ELR (cell line): ENCODE measurements at places on chromosomes 1 and 21.

GRCh38 chr1:28296401-28297261 lies 32.2 kb upstream of the MED18 start:
- DNase-seq = peak; percentile 25

DNA sequence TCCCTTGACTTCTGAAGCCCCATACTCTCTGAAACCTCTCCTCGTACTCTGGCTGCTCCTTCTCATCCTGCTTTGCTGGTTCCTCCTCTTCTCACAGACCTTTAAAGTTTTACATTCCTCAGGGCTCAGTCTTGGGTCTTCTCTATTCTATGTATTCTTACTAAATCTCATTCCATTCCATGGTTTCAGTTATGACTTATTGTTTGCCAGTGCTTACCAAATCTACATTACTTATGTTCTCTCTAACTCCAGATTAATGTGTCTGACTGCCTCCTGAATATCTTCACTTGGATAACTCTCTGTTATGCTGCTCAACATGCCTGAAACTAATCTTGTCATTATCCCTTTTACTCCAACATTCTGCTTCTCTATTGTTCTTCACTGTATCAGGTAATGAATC lies 5.4 kb upstream of the SLC35D1 start:
- DNase-seq = peak; percentile 33

DNA sequence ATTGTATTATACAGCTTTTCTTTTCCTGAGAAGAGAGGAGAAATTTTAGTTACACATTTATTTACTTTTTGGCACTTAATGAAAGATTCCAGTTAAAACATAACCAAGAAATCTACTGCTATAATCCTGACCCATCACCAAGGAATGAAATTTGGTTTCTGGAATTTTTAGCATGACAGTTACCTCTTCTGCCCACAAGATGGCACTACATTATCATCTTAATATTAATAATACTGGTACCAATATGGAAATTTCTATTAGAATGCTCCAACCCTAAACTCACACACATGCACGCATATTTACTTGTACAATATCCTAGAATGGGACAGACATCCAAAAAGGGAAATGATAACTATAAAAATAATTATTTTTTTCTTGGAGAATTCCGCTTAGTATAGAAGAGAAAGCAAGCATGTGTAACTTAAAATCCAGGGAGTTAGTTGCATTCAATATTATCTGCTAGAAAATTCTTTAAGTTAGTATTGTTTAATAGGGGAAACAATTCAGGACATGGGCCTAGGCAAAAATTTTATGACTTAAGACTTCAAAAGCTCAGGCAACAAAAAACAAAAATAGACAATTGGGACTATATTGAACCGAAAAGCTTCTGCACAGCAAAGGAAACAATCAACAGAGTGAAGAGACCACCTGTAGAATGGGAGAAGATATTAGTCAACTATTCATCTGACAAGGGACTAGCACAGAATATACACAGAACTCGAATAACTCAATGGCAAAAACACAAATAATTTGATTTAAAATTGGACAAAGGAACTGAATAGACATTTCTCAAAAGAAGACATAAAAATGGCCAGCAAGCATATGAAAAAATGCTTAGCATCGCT lies 37.4 kb downstream of the MAP3K21 start:
- DNase-seq = peak; percentile 40

DNA sequence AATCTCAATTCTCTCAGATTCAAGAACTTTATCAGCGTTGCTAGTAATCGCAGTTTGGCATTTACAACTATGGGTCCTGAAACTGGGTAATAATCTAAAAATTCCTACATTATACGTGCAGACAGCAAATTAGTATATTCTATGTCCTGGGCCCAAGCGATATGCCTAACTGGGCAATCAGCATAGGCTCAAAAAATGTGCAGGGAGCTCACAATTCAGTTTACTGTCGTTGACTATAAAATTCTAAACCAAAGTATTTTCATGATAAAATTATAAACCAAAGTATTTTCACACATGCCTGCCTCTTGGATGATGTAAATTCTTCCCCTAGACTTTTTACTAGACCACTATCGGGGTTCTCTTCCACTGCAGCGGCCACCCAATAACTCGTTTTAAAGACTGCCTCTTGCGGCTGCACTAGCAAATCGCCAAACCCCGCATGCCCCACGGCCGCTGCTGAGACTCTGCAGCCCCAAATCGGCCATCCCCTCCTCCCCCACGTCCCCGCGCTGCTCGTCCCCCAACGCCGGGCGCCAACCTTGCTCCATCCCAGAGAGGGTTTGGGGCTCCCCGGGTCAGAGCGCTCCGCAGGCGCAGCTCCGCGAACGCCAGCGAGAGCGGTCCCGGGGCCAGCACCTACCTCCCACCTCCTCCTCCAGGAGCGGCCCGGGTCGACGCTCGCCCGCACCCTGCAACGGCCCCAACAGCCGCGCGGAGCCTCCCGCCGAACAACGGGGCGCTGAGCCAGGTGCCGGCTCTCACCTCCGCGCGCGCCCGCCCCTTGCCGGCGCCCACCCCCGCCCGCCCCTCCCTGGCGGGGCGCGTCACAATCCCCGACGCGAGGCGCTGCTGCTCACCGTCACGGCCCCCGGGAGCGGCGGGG lies 506 bp downstream of the SSX2IP start:
- DNase-seq = peak; percentile 69

GRCh38 chr1:184242507-184242943 lies 144.3 kb upstream of the C1orf21 start:
- peak; percentile 74 for DNase-seq

GRCh38 chr1:173294843-173295242 lies 87.7 kb upstream of the TNFSF4 start:
- peak; percentile 58 for DNase-seq

GRCh38 chr1:53634571-53634979 lies 104.4 kb downstream of the GLIS1 start:
- DNase-seq = no peak

GRCh38 chr1:64487061-64487460 lies 17.1 kb downstream of the CACHD1 start:
- DNase-seq = no peak

GRCh38 chr1:28521502-28522164 lies 15.8 kb downstream of the RCC1 start:
- no peak for DNase-seq

DNA sequence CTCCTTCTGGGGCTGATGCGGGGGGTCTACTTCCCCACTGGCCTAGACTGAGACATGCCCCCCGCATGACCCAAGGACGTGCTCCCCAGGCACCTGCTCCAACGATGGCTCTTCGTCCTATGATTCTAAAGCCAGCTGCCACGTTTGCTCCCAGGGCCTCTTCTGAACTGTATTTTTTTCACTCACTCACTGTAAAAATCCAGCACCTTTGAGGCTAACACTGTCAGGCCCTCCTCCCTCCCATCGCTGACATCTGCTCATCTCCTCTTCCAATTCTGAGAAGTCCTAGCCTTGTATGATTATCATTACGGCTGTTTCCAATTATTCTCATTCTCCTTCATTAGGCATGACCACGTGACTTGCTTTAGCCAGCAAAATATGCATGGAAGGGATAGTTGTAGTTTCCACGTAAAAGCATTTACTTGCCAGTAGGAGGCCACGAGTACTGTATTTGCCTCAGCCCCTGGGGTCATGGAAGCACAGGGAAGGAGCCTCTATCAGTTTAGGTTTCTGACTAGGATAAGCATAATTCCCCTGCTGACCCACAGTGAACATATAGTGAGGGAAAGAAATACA lies 19.1 kb upstream of the EDN2 start:
- peak; percentile 41 for DNase-seq

DNA sequence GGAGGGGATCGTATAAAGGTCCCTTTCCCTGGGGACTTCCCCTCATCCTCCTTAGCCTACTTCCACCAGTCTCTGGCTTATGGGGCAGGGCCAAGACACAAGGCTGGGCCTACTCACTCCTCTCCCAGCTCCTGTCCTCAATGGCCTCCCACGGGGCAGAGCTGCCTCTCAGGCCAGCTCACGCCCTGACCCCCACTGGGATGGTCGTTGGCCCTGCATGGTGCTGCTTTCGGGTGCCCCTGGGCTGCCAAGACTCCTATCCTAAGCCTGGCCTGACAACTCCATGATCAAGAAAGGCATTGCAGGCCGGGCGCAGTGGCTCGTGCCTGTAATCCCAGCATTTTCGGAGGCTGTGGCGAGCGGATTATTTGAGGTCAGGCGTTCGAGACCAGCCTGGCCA lies 6.2 kb downstream of the CPLANE2 start:
- no peak for DNase-seq

DNA sequence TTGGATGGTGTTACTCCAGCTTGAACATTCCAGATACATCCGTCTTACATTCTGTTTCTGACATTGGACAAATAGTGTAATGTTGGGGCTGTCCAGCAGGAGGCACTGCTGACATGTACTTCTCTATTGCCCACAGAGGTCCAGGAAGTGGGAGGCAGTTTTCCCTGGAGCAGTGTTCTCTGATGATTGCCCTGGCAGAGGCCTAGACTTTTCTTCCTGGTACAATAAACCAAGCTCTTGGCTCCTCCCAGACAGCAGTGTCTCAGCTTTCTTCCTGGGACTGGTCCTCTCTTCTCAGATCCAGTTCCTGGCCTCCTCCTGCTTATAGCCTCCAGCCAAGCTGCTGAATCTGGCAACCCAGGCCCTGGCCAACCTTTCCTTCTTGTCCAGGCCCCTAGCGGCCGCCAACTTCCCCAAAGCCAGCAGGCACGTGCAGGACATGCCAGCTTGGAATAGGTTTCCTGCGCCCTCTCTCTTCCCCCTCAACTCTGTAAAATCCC lies 14.9 kb upstream of the IFNLR1 start:
- peak; percentile 83 for DNase-seq

DNA sequence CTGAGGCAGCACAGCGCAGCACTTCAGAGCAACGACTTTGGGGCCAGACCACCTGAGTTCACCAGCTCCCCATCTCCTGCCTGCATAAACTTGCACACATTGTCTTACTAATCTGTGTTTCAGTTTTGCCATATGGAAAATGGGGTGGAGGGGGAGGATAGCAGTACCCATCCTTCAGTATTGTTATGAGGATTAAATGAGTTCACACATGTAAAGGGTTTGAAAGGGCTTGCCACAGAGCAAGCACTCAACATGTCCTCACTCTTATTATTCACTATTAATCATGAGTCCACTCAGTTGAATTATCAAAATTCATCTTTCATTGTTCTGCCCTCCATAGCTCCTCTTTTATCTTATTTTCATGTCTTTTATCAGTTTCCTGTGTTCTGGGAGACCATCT lies 40.1 kb upstream of the BMP8B start:
- no peak for DNase-seq

DNA sequence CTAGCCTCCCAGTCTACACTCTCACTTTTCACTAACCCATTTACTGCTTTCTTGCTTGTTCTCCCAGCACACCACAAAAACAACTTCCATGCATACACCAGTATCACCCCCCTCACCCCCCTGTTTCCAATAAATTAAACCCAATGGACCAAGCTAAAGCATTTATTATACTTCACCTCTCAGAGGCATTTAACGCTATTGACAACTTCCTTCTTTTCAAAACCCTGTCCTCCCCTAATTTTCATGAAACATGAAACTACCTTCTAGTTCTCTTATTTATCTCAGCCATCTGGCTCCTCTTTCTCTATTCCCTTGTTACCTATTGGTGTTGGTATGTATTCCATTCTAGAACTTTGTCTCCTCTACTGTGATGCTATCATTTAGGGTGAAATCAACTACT lies 32.3 kb downstream of the PTPRC start:
- no peak for DNase-seq

GRCh38 chr1:219731771-219732170 lies 118.9 kb upstream of the ZC3H11B start:
- no peak for DNase-seq

DNA sequence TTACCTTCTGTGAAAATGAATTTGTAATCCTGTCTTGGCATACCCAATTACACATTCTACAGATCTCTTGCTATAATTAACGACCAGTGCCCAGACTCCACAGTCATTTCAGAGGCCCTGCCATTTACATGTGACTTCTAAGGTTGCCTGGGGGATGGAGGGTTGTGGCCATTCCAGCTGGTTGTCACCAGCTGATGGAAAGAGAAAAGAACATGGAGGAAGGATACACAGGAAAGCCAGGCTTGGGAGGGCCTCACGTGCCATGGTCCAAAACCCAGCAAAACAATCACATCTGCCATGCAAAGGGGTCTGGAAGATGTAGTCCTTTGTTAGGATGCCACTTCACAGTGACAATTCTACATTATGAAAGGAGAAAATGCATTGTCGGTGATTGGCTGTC lies 59.3 kb downstream of the LAMC2 start:
- DNase-seq = no peak

GRCh38 chr1:156673387-156674121 lies 3.7 kb downstream of the NES start:
- DNase-seq = no peak

DNA sequence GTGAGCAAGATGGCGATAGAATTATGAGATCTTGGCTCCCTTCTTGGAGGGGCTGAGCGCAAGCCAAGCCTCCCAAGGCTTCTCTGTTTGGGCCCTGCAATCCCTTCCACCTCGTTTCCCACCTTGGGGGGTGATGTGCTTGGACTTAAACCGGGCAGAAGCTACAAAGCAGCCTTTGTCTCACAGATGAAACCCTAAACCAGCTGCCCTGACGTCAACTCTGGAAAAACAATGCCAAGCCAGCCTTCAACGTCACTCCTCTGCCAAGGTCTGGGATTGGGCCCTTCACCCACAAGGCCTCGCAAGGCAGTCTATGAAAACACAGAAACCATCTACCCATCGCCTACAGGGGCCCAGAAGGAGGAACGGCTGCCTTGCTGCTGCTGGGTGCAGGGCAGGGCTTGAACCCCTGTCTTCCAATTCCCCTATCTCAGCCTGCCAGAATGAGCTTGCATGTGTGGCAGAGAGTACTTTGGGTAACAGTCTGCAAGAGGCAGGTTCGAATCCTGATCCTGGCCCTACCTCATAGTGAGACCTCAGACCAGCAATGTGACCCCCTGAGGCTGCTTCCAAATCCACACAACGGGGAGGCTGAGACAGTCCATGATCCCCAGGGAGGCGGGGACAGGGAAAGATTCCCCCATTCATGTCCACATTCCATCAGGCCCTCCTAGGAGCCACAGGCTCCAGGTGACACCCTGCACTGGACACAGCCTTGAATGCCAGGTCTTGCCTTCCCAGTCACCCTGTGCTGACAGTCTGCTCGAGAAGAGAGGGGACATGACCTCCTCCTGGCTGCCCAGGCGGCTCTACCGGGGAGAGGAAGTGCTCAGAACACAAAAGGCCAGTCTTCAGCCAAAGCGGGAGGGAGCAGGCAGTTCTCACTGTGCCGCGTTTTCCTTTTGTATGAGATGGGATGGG lies 15.0 kb downstream of the IFFO2 start:
- no peak for DNase-seq

DNA sequence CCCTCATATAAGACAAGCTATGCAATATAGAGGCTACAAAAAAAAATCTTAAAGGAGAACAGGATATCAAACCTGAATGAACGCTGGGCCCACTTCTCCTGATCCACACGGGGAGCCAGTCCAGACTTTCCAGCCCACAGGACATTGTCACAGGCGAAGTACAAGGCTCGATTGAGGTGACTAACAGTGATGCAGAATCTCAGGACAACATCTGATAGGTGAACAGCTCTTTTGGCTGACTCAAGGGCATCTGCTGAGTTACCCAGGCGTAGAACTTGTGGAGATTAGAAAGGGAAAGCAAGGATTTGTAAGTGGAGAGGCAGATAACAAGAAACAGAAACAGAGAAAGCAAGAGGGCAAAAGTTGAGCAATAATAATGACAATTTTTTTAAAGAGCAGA lies 1.8 kb downstream of the PEX11B start:
- DNase-seq = peak; percentile 60
